ENCODE measurements at places on chromosomes 6 and 20.

GRCh38 chr6:42571611-42572342 is 7.9 kb downstream of the UBR2 start:
- no peak for DNase-seq

- no peak for DNase-seq
Observed at GRCh38 chr20:44959638-44960102, 527 bp downstream of the TOMM34 start.

DNA sequence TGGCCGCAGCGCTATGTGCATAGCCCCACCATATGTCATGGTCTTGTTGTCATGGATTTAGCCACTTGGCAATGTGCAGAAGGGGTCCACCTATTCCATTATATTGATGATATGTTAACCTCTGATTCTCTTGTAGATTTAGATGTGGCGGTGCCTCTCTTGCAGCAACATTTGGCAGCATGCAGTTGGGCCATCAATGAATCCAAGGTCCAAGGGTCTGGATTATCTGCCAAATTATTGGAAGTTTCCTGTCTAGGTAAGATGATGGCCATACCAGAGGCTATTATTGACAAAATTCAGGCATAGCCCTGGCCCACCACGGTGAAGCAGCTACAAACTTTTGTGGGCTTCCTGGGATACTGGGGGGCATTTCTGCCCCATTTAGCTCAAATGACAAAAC is 31.4 kb downstream of the HDDC2 start:
- no peak for DNase-seq

DNA sequence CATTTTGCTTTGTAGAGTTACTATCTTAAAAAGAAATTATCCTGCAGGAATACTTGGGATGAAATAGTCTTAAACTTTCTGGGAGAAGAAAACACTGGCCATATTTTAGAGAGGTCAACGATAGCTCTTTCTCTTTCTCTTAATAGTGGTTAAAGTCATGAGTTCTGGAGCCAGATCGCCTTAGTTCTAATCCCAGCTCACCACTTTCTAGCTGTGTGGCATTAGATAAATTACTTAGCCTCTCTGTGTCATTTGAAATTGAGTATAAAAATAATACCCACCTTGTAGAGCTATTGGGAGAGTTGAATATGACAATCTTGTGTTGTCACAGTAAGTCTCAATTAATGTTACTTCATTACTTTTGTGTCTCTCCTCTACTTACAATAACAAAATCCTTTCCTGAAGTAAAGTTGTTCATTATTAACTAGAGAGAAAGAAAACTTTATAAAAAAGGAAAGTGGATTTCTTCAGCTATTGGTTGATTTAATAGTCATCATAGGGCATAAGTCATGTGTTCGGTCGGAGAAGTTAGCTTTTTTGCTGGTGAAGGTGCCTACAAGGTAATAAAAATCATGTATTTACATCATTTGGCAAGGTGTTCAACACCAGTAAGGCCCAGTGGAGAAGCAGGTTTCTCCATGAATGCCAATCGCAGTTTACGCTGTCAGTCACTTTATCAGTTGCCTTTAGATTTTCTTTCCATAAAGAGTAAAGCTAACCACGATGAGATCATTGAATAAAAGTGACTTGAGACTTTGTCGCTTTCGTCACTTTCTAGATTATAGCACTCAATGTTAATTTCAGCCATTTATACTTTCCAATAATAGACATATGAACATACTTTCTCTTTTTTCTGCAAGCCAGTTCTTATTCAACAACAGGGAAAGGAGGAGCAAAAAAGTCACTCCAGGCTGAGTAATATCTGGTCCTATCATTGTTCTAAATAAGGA is 2.0 kb downstream of the NEDD9 start:
- DNase-seq: no peak

- no peak for DNase-seq
Observed at GRCh38 chr20:45105317-45105716, 4.4 kb upstream of the KCNS1 start.

DNA sequence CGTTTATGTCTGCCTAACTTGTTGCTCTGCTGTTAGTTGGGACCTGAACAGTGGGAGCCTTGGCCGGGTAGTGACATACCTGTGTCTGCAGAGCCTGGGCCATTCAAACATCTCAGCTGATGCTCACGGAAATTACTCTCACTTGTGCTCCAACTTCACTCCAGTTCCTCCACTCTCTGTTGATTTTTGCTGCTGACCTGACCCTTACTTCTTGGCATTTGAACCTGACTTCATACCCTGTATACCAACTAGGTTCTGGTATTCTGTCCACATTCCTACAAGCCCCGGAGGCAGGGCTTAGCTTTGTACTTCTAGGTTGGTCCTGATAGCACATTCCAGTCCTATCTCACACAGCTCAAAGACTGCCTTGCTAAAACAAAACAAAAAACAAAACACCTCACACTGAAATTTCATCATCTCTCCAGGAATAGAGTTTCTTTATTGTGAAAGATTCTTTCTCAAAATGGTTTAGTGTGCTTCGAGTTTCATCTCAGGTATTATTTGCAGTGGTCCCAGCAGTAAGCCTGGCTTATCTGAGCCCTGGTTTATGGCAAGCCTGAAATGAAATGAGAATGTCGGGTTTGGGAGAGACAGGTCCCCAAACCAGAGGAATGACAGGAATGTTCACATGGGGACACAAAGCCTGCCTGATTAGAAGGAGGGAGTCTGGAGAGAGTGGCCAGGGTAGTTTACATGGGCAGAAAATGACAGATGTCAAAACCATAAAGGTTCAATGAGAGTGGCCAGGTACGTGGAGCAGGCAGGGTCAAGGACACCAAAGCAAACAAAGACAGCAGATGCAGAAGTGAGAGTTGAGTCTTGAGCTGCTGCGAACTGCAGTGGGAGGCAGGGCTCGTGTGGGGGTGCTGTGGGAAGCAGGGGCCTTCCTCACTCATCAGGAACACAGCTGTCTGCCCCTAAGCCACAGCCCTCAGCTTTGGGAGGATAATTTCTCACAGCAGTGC is 174.2 kb upstream of the HDAC2 start:
- no peak for DNase-seq

DNA sequence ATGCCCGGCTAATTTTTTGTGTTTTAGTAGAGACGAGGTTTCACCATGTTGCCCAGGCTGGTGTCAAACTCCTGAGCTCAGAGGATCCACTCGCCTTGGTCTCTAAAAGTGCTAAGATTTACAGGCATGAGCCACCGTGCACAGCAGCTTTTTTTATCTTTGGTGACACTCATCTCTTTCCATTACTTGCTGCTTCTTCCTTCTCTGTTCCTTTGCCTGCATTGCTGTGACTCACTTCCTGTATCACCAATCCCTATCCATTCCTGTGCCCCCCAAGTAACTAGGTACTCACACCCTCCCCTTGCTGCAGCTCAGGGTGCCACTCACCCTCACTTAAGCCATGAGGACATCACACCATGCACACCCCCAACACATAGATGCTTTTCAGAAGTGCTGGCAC is 24.6 kb downstream of the KHDC1L start:
- DNase-seq: no peak

GRCh38 chr6:143015300-143015706 is 45.4 kb upstream of the AIG1 start:
- no peak for DNase-seq

DNA sequence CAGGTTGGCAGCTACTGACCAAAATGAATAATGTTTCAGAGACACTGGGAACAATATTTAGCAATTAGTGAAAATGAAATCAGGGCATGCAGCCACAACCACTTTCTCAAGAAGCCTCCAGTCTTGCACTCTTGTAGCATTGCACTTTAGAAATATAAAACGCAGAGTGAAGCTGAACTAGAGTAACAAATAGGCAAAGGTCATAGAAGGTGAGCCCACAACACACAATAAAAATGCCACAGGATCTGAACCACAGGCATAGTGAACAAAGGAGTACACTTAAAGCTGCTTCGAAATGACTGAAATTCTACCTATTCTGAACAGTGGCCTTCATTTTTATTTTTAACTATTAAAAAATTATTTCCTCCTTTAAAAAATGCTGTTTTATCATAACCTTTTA is 25.0 kb downstream of the DDO start:
- DNase-seq: no peak

- DNase-seq: no peak
Observed at GRCh38 chr6:105744815-105745214, 341.3 kb upstream of the PRDM1 start.

DNA sequence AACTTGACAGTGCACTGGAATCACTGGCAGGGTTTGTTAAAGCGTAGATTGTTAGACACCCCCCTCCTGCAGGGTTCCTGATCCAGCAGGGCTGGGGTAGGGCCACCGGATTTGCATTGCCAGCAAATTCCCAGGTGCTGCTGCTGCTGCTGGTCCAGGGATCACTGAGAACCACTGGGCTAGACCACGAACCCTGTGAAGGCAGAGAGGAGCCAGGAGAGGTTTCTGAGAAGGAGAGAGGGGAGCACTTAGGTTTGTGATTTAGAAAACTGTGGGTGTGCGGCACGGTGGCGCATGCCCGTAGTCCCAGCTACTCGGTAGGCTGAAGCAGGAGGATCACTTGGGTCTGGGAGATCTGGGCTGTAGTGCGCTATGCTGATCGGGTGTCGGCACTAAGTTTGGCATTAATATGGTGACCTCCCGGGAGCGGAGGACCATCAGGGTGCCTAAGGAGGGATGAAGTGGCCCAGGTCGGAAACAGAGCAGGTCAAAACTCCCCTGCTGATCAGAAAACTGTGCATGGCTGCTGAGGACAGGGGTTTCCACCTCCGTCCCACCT is 53.6 kb upstream of the FAM83D start:
- no peak for DNase-seq

DNA sequence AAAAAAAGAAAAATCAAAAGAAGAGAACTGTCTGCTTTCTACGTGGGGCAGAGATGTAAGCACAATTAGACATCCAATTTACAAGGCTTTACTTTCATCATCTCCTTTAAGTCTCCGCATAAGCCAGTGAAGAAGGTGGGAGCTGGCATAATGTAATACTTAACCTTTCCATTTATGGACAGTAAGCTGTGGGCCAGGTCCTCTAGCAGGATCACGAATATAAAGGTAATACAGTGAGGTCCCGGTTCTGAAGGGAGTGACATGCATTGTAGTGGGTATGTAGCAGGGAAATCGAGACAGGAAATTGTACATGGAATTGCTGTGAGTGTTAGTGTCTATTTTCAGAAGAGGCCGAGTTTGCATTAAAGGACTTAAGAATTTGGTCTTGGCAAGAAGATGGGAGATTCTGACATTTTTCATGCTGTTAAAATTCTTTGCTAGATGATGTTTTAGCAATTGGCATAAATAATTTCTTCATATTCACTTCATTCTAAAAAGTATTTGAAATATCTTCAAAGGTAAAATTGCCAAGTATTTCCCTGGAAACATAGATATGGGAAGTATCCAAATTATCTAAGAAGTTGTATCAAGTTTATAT is 20.4 kb upstream of the POPDC3 start:
- DNase-seq: no peak

- DNase-seq: no peak
Observed at GRCh38 chr20:64023361-64024140, 12.4 kb upstream of the C20orf204 start.

DNA sequence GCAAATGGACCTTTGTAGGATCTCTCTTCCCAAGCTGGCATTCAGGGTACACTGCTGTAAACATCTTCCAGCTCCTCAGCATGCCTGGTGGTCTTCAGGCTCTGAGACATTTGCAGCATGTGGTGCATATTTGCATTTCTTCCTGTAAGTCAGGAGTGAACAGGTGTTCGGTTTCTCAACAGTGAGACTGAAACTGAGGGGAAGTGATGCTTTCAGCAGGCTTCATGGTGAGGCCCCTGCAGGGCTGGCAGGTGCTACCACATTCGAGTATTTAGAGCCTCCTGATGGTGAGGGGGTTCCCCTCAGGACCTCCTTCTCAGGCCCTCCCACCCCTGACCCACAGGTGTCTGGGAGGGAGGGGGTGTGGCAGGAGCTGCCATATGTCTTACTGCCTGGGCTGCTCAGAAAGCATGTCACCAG is 15.1 kb downstream of the MYBL2 start:
- peak; percentile 63 for DNase-seq

Data from NCI-H2081 (cell line).